ENCODE measurements at places on chromosomes 4 and X. TPM values are rescaled to one million over a fixed set of nuclear protein-coding genes. Genes with fewer than 3 reads are reported as not detected.
A peak's percentile ranks its signal among the peaks of the same experiment; 100 is the strongest.

HSFX4 gene
- not detected for total RNA-seq

RIBC1 gene
- total RNA-seq = 0.64 TPM

L1CAM gene
- 925 TPM for total RNA-seq

ATP7A gene
- total RNA-seq = 11.5 TPM

- peak; percentile 14 for DNase-seq
Observed at GRCh38 chrX:31580227-31580626, 508.4 kb upstream of the FTHL17 start.

- no peak for DNase-seq
Observed at GRCh38 chrX:110004215-110004614, 1.3 kb downstream of the TMEM164 start.

DNA sequence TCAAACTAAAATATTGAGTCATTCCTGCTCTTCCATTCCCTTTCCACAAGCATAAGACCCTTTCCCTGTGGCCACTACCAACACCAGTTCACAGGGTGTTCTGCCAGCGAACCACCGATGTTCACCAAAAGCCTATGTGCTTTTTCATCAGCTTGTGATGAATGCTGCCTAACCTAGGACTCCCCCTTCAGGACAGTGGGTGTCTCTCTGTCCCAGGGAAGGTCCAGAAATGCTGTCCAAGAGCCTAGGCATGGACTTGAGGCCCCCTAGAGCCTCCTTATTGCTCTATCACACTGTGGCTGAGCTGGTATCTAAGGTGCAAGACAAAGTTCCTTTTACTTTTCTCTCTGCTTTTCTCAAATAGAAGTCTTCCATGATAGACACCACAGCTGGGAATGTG, 1015.6 kb downstream of the PCDH19 start:
- DNase-seq = no peak

TBC1D9 gene
- total RNA-seq = 47.8 TPM

DNA sequence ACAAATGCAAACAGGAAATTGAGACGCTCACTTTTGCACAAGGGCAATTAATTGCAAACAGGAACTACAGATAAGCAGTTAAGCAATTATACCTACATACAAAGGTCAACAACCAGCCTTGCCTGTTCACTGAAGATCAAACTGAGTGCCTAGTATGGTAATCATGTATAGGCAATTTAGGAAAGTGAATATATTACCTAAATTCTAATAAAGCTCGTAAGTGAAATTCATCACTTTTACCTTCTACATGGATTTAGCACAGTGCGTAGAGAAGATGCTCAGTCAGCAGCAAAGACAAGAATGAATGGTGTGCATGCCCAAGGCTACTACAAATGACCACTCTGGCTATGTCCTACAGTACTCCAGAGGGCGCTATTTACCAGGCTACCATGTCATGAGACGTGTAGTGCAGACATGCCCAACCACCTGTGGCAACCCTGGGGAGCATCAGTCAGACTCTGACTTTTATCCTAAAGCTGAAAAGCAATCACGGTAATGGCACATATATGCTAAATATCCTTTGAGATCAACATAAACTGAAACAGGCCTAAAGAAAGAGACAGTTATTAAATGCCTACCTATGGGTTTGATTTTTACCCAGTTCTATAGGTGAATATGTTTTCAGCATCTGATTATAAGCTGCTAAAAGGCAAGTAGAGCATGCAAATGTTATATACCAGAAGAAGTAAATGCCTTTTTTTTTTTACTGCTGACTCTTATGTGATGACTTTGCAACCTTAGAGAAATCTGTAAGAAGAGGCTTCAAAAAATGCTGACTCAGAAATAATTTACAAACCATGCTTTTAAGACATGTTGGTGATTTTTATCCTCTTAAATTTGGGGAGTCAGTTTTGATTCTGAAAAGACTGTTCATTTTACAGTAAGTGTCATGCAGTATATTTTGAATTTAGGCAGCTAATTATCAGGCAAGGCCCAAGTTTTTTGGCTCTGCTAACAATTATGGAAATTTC, 178.0 kb downstream of the PPP3CA start:
- peak; percentile 71 for DNase-seq

DNA sequence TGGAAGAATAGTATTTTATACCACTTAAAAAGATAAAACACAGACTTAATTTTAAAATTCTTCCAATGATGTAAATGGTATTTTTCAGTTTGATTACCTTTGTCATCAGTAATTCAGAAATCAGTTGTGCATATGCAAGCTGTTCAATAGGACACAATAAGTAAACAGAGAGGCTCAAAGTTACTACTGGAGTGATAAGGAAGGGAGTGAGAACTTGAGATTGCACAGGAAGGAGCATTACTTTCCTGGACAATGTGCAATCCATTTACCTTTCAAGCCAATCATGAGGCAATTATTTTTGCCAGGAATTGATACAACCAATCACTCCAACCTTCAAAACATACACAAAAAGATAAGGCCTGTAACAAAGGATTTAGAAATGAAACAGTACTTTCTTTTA, 1024.3 kb downstream of the RAPGEF2 start:
- DNase-seq = no peak

TBC1D25 gene
- 34.3 TPM for total RNA-seq

DNA sequence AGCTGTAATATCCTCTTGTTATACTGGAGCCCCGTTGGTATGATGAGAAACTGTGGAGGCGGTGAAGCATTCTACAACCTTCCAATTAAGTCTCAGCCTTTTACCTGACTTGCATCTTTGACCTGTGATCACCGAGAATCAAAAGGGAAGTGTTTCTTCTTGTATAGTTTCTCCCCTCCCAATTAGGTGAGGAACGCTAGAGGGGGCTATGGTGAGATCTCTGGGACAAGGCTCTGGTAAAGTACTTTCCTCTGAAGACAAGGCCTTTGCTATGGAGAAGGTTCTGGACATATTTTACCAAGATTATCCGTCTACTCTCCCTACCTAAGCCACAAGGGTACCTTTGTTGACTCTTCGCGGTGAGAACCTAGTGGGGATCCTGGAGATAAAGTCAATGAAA, 111.3 kb downstream of the CBLL2 start:
- no peak for DNase-seq

ZNF280C gene
- 13.0 TPM for total RNA-seq

GRCh38 chr4:158130204-158130603, 42.6 kb downstream of the GASK1B start:
- DNase-seq = no peak

DNA sequence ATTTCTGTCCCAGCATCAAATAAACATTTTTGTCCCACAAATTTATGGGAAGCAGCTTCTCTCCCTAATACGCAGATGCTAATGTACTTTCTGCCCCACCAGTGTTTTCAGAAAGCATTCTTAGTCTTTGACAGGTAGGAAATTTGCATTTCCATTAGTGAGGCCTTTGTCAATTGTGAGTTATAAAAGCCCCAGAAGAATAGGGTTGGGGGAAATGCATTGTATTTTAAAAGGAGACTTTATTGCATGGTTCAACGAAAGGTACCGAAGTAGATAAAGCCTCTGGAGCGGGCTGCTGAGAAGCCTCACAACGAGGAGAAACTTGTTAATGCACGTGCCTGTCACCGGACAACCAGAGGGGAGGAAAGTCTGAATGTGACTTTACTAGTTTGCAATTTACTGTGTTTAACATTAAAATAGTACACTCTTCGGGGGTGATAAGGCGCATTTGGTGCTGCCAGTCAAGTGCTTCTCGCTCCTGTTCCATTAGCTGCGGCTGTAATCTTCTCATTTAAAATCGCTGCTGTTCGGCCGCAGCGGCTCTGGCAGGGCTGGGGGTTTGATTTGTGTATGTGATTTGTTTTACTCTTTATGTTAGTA, 63.4 kb downstream of the DCTD start:
- no peak for DNase-seq

TRPC3 gene
- total RNA-seq = 0.66 TPM

DNA sequence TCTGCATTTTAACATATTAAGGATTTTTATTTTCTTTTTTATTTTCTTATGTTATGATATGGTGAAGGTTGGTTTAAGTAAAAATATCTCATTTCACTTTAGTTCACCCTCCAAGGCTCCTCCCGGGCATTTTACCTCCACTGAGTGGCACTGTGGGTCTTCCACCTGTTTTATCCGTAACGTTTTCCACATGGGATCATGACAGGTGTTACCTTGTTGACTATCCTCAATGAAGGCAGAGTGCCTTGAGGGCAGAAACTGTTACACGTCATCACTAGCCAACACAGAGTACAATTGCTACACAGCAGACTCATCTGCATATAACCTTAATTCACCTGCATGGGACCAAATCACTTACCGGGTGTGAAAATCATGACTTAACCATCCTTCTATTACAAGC, 105.8 kb downstream of the GEMIN8 start:
- no peak for DNase-seq

DNA sequence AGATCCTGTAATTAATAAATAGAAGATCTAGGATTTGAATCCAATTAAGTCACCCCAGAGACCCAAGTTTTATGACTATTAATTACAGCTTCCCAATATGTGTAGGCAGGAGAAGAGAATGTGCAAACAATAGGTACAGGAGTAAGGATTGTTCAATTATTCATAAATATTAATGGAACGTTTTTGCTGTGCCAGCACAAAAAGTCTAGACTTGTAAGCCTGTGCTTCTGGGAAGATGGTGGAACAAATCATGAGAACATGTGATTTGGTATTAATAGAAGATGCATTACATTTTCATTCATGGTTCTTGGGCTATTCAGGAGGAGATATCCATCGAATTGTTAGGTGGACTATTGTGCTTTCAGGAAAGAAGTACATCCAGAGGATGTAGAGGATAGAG, 1240.9 kb downstream of the STIM2 start:
- no peak for DNase-seq

DNA sequence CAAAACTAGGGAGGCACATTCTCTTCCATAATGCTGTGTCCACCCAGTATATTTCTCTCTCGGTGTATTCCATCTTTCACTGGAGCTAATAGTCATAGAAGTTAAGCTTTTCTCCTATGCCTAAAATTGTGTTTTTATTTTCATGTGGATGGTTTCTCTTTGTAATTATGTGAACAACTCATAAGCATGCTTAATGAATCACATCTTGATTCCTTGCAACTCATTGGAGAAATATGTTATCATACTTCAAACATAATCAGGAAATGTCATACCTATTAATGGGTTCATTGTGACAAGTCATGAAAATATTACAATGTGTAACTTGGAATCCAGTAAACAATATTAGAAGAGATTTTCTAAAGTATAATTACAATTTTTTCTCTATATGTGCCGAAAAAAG, 186.3 kb downstream of the SLC7A11 start:
- DNase-seq = no peak

- DNase-seq = no peak
Observed at GRCh38 chrX:69968950-69969349, 80.8 kb downstream of the AWAT2 start.

GRCh38 chrX:97895751-97896150, 1012.0 kb downstream of the RPA4 start:
- DNase-seq = no peak

PIGA gene
- total RNA-seq = 11.3 TPM

PPEF2 gene
- total RNA-seq = not detected

RAB41 gene
- total RNA-seq = not detected

NMU gene
- total RNA-seq = 9.4 TPM

GAGE12E gene
- total RNA-seq = not detected

ODAPH gene
- total RNA-seq = not detected

CLDN22 gene
- total RNA-seq = not detected

GRCh38 chrX:81202456-81202819, 536 bp downstream of the SH3BGRL start:
- no peak for DNase-seq

SLC49A3 gene
- not detected for total RNA-seq

DNA sequence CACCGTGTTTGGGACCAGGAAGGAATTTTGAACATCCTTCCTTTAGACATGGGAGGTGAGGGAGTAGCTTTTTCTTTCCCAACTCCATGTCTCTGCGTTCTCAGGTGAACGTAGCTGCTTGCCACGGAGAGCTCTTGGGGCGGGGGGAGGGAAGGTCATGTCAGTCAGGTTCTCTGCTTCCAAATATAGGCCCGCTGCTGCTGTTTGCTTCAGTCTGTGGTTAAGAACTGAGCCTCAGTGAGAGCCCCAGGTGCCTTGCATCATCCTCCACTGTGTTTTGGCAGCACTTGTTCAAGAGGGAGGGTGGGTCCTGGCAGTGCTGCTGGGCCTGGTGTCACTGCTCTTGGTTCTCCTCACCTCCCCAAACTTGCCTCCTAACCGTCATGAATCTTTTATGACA, 46.5 kb downstream of the HADH start:
- no peak for DNase-seq

GRCh38 chr4:37652747-37653527, 33.2 kb downstream of the RELL1 start:
- no peak for DNase-seq

GRCh38 chr4:16171831-16172230, 54.4 kb downstream of the TAPT1 start:
- DNase-seq = no peak

SUPT20HL2 gene
- 0.22 TPM for total RNA-seq

DCAF4L1 gene
- total RNA-seq = 0.17 TPM

DNA sequence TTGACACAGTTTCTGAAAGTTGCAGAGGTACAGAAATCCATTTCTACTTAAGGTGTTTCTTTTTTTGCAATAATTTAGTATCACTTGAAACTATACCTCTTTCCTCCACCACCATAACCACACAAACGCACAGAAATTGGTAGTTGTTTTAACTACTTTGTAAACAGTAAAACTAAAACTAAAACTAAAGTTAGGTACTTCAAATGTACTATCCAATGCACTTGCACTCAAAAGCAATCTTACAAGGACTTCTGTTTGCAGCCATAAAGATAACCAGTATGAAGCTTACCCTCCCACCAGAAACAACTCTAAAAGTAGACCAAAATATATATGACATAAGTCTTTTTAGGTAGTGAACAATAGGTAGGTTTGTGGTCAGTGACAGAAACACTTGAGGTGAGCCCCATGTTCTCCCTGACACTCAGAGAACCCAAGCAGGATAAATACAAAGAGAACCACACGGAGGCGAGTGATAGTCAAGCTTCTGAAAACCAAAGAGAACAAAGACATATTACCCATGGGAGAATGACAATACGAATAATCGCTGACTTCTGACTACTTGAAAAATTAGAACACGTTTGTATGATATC, 72.2 kb upstream of the VBP1 start:
- no peak for DNase-seq

RHOXF1 gene
- total RNA-seq = 0.98 TPM

LRAT gene
- total RNA-seq = 0.20 TPM

- DNase-seq = no peak
Observed at GRCh38 chr4:170247596-170247995, 157.8 kb upstream of the AADAT start.

RIPPLY1 gene
- total RNA-seq = not detected

RAI2 gene
- 1.4 TPM for total RNA-seq

SNCA gene
- total RNA-seq = 15.2 TPM
